ENCODE measurements at places on chromosomes 3 and 15. TPM values are rescaled to one million over a fixed set of nuclear protein-coding genes. Genes with fewer than 3 reads are reported as not detected.

IRAK2 gene
- total RNA-seq: 7.1 TPM

TUBGCP5 gene
- total RNA-seq: 19.8 TPM

DUOXA2 gene
- total RNA-seq: not detected

IL16 gene
- 9.1 TPM for total RNA-seq

EPHA6 gene
- total RNA-seq: 2.8 TPM

SATB1 gene
- 41.1 TPM for total RNA-seq

CELSR3 gene
- total RNA-seq: 0.91 TPM

VPS8 gene
- total RNA-seq: 108 TPM
